Bronchial epithelial cell (primary cell): ENCODE measurements at places on chromosomes 7 and 10.

DNA sequence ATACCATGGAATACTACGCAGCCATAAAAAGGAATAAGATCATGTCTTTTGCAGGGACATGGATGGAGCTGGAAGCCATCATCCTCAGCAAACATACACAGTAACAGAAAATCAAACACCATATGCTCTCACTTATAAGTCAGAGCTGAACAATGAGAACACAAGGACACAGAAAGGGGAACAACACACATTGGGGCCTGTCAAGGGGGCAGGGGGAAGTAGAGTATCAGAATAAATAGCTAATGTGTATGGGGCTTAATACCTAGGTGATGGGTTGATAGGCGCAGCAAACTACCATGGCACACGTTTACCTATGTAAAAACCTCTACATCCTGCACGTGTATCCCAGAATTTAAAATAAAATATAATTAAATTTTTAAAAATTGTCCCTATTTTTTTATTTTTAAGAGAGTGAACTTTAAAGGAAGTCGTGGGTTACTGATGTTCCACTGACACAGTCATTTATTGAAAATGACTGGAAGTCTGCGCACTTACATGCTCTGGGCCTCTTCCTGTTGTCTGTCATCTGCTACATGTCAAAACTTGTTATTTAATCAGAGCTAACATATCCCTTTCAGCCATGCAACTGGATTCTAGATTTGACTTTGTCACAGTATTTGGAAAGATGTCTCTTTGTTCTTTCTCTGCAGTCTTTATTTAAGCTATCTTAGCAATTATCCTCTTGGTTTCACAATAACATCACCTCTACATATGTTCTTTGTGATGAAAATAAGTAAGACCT lies 73.7 kb upstream of the ABCB5 start:
- peak; percentile 93 for DNase-seq

DNA sequence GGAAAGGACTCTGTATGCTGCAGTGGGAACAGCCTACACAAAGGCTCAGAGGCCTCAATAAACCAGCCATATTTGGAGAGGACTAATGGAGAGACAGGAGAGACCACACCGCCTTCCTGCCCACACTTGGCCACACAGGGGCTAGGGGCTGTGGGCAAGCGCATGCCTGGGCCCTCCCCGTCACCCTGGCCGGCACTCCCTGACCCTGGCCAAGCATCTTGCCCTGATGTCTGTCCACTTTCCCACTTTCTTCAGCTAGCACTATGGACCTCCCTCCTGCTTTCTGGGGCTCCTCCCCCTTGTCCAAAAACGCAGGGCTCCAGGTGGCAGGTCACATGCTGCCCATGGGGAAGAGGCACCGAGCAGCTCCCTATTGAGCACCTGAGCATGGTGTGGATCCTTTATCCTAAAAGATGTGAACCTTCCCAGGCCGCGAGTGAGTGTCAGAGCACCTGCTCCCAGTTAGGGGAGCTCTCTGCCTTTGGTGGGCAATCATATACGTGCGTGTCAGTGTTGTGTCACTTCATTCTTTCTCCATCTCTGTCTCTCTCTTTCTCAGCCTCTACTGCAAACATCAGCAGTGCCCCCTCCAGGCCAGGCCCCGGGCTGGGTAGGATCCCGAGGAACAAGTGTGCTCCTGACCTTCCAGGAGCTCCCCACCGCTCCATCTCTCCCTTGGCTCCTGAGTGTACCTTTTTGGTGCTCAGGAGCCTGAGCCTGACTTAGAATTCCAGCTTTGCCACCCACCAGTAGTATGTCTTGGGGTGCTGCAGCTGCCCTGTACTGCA lies 74.0 kb downstream of the ZMIZ1 start:
- no peak for DNase-seq

DNA sequence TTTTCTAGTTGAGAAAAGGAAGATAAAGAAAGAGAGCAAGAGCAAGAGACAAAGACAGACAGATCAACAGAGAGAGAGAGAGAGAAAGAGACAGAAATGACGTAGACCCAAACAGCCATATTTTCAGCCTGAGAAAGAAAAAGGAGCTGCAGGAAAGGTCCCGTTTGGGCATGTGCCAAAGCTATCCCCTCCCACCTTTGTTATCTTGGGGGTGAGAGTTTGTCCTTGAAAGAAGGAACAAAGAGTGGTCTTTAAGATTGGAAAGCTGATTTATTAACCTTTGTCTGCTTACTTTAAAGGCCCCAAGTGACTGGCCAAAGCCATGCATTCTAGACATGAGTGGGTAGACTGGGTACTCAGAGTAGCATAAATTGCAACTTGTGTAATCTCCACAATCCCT lies 98.2 kb downstream of the AOAH start:
- DNase-seq = no peak

DNA sequence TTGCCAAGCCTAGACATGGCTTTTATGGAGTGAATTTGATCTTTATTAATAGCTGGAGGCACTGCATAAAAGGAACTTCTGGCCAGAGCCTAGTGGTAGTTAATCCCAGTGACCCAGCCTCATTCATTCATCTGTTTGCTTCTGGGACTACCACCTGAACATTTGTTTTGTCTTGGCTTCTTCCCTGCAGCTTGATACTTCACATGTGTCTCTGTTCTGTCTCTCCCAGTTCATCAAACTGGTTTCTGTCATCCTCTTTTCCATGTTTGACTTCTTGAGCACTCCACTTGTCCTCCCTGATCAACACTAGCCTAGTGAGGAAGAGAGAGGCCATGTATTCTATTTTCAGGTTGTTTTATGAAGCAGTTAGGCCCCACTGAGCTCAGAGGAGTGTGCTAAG lies 163.6 kb downstream of the NRG3 start:
- no peak for DNase-seq

DNA sequence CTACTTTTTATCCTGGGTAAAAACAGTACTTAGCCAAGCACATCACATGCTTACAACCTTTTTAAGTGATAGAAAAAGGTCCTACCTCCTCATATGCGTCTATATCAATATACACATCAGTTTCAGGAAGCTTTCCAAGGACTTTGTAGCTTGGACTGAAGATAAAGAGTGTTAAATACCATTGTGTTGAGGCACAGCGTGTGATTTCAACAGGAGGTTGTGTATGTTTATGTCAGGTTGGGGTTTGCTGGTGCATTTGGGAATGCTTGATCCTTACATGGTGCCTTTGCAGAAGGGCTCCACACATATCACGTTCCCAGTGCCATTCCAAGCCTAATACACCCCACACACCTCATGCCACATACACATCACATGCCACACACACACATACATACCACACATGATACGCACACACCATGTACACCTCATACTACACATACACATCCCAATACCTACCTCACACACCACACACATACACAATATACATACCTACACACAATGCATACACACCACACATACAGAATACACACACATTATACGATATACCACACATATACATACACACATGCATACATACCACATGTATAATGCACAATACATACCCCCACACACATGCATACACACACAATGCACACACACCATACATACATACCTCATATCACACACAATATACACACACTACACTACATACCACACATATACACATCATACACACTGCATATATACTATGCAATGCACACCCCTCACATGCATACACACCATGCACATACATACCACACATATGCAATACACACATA lies 33.1 kb downstream of the PSMC2 start:
- no peak for DNase-seq
